ENCODE measurements at places on chromosomes 4 and X.

DNA sequence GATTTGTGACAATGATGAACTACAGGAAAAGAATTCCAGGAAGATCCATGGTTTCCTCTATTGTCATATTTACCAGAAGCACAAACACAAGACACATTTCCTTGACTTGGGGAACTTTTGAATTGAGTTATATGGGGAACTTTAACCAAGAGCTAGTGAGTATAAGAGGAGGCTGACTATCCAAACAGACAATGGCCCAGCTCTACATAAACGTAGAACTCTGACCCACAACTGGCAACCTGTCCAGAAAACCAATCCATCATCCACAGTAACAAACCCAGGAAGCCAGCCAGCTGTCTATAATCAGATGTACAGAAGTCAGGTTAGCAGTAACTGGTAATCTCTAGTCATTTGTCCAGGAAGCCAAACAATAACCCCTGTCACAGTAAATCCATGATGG lies 167.0 kb upstream of the CPEB2 start:
- H3K4me1 ChIP-seq: peaks cover 8% of the 10 kb centered on the region
- H3K36me3 ChIP-seq: no peaks in the 10 kb centered on the region
- DNase-seq: no peak

- peaks cover 24% of the 10 kb centered on the region for H3K4me1 ChIP-seq
- H3K27ac ChIP-seq: no peak overlapping the region
- no peaks in the 10 kb centered on the region for H3K27me3 ChIP-seq
- H3K36me3 ChIP-seq: no peaks in the 10 kb centered on the region
- DNase-seq: no peak
- peak overlapping the region; percentile 62 for H3K4me3 ChIP-seq
These were observed 772 bp upstream of the PABPC4L start for GRCh38 chr4:134202166-134202956.

- no peaks in the 10 kb centered on the region for H3K27me3 ChIP-seq
- no peaks in the 10 kb centered on the region for H3K36me3 ChIP-seq
- peak; percentile 96 for DNase-seq
- H3K4me3 ChIP-seq: no peak overlapping the region
These were observed 3.5 kb downstream of the PNCK start for GRCh38 chrX:153669901-153670731.

- no peak overlapping the region for H3K27ac ChIP-seq
- no peak overlapping the region for H3K4me3 ChIP-seq
- H3K36me3 ChIP-seq: no peaks in the 10 kb centered on the region
- no peak for DNase-seq
- no peaks in the 10 kb centered on the region for H3K27me3 ChIP-seq
- no peaks in the 10 kb centered on the region for H3K4me1 ChIP-seq
These were observed 1249.4 kb downstream of the ADGRL3 start for GRCh38 chr4:62449538-62449937.

GRCh38 chr4:21476757-21477156 lies 471.8 kb downstream of the KCNIP4 start:
- H3K4me1 ChIP-seq: no peaks in the 10 kb centered on the region
- no peak overlapping the region for H3K27ac ChIP-seq
- no peak overlapping the region for H3K4me3 ChIP-seq
- H3K27me3 ChIP-seq: no peaks in the 10 kb centered on the region
- DNase-seq: no peak

DNA sequence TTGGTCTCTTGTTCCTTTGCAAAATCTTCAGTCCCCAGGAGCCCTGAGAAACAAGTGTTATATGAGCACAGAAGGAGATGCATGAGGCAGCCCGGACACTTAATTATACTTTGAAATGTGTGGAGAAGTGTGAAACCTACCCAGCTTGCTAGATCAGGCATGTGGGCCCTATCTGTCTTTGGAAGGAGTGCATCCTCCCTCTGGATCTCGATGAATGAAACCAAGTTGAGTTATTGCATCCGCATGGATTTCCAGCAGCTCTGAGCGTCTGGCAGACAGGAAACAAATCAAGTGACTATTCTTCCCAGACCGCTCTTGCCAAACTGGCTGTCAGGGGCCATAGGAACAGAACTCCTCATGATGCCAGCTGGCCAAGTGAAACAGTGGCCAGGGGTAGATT lies 19.6 kb upstream of the SOWAHD start:
- no peak overlapping the region for H3K27ac ChIP-seq
- H3K4me3 ChIP-seq: no peak overlapping the region
- H3K4me1 ChIP-seq: no peaks in the 10 kb centered on the region
- no peaks in the 10 kb centered on the region for H3K36me3 ChIP-seq
- DNase-seq: no peak

- no peaks in the 10 kb centered on the region for H3K27me3 ChIP-seq
- H3K27ac ChIP-seq: no peak overlapping the region
- DNase-seq: no peak
These were observed 17.3 kb upstream of the CLNK start for GRCh38 chr4:10701702-10702460.

GRCh38 chr4:55110131-55110530 lies 15.3 kb downstream of the KDR start:
- DNase-seq: no peak
- no peaks in the 10 kb centered on the region for H3K36me3 ChIP-seq
- H3K4me1 ChIP-seq: no peaks in the 10 kb centered on the region
- H3K27me3 ChIP-seq: no peaks in the 10 kb centered on the region

DNA sequence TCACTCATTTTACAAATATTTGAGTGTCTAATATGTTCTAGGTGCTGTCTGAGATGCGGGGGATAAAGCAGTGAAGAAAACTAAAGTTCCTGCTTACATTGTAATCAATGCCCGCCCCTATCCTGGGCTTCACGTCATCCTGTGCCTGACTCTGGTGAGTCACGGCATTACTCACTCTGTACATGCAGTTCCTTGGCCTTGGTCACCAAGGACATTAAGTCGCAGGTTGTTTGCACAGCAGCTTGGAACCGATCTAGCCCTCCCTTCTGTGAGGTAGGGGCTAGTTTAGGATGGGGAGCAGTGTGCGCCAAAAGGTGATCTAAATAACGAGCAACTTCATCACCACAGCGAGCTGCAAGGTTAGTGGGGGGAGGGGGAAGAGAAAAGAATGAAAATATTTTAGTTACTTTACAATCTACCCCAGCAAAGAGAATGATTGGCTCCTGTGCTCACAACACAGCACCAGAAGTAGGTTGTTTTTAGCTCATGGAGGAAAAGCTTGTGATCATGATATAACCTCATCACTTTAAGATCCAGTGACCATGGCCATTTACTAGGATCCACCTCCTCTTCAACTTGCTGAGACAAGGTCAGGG lies 48.0 kb upstream of the HDAC8 start:
- H3K4me3 ChIP-seq: no peak overlapping the region
- no peak for DNase-seq
- no peaks in the 10 kb centered on the region for H3K27me3 ChIP-seq
- H3K36me3 ChIP-seq: no peaks in the 10 kb centered on the region
- peak overlapping the region; percentile 20 for H3K27ac ChIP-seq

DNA sequence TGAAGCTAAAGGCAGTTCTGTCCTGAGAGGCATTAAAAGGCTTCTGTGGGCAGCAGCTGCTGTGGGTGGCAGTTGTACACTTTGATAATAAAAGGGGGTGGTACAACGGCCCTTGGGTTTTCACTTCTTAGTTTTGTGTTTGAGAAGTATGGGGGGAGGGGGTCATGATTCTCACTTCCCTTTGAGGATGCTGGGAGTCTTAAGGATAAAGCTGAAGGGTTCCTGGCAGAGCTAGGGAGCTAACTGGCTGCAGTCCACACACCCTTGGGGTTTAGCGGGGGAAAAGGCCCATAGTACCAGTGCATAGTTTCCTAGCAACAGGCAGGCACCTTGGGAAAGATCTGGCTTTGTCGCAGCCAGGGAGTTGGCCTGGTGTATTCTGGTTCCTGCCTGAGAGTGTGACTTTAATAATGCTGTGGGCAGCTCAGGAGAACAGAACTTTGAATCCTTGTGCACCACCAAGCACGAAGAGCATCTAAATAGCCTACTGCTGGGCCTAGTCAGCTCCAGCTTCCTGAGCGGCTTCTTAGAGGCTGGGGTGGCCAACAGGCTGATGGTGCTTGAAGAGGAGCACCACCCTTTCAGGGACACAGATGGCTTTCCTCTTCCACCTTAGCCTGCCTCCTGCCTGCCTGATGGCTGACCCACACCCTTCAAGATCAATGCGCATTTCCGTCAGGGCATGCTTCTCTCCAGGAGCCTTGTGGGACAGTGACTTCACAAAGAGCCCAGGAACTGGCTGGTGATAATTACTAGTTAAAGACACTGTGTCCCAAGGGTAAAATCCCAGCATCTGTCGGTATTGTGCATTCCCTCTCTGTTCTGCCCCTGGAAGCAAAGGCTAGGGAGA lies 12.5 kb downstream of the ZBTB33 start:
- no peaks in the 10 kb centered on the region for H3K4me1 ChIP-seq
- DNase-seq: no peak
- no peaks in the 10 kb centered on the region for H3K27me3 ChIP-seq
- H3K36me3 ChIP-seq: no peaks in the 10 kb centered on the region
- H3K27ac ChIP-seq: no peak overlapping the region
- H3K4me3 ChIP-seq: no peak overlapping the region

DNA sequence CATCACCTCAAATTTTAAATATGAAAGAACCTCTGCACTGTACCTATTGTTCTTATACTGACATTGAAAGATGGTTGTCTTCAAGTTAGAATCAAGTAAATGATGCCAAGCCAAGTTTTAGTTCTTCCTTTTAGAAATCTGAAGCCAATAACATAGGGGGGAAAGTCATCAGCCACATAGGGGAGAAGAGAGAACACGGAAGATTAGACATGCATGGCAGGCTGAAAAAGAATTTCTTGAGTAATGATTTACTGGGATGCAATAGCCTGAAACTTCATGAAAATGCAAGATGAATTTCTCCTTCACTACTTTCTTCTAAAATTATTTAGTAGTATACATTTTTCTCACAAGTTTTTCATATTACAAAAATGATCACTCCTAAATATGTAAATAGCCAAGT lies 13.6 kb upstream of the EPGN start:
- no peak overlapping the region for H3K27ac ChIP-seq
- H3K4me3 ChIP-seq: no peak overlapping the region
- no peak for DNase-seq

GRCh38 chrX:110006821-110007375 lies 4.0 kb downstream of the TMEM164 start:
- H3K36me3 ChIP-seq: no peaks in the 10 kb centered on the region
- H3K4me1 ChIP-seq: peaks cover 8% of the 10 kb centered on the region
- H3K4me3 ChIP-seq: no peak overlapping the region
- no peaks in the 10 kb centered on the region for H3K27me3 ChIP-seq
- H3K27ac ChIP-seq: no peak overlapping the region
- DNase-seq: no peak

DNA sequence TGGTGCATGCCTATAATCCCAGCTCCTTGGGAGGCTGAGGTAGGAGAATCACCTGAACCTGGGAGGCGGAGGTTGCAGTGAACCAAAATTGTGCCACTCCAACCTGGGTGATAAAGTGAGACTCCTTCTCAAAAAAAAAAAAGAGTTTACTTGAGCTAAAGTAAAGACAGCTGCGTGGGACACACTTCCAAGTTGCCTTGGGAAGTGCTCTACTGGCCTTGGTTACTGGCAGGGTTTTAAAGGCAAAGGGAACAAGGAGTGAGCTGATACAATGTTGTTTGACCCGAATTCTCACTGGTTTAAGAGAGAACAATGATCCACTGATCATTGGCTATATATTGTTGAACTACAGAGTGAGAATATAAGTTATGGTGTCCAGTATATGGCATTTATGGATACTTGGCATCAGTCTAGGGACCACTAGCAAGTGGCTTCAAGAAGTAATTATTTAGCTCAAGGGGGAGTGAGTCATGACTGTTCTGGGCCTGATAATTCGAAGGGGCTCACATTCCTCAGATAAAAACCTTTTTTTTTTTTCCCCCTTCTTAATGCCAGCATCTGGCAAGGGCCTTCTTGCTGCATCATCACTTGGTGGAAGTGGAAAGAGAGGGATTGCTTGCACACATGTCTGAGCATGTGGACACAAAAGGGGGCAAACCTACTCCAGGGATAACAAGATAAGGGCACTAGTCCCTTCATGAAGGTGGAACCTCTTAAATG lies 32.3 kb downstream of the GRK4 start:
- no peak overlapping the region for H3K27ac ChIP-seq
- H3K4me1 ChIP-seq: no peaks in the 10 kb centered on the region
- DNase-seq: no peak
- H3K4me3 ChIP-seq: no peak overlapping the region
- H3K36me3 ChIP-seq: no peaks in the 10 kb centered on the region

- no peaks in the 10 kb centered on the region for H3K27me3 ChIP-seq
- H3K36me3 ChIP-seq: no peaks in the 10 kb centered on the region
- no peak overlapping the region for H3K27ac ChIP-seq
- H3K4me1 ChIP-seq: no peaks in the 10 kb centered on the region
These were observed 140.9 kb downstream of the PAPSS1 start for GRCh38 chr4:107579099-107579498.

- no peaks in the 10 kb centered on the region for H3K27me3 ChIP-seq
- DNase-seq: no peak
- peak overlapping the region; percentile 63 for H3K27ac ChIP-seq
These were observed 7.1 kb downstream of the RASL11B start for GRCh38 chr4:52869196-52869595.

DNA sequence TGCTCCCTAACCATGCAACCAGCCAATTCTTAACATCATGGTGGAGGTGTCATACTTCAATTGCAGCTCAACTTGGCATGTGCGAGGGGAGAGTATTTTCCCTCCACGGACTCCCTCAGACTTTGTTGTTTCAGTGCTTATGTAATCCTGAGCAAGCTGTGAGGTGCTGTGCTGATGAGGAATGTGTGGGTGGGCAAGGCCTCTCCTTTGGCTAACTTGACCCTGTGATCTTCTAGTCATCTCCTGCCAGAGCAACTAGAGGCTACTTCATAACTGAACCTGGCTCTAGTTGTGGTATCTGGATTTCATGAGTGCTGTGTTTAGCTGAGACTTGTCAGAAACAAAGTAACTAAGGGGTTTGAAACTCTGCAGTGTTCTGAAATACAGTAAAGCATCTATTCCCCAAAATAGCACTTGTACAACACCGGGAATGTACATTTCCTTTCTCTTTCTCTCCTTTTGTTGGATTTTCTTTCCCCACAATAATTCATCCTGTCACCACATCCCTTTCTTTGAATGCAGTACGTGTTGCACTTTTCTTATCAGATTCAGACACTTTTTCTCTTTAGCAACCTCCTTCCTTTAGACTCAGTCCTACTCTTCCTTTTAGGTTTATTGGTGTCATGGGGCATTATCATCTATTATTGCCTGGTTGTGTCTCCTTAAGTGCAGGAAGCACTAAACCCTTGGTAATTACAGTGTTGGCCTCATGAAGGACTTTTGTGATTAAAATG lies 415.2 kb upstream of the NR3C2 start:
- H3K27me3 ChIP-seq: no peaks in the 10 kb centered on the region
- H3K4me3 ChIP-seq: no peak overlapping the region
- H3K4me1 ChIP-seq: no peaks in the 10 kb centered on the region
- no peak overlapping the region for H3K27ac ChIP-seq
- DNase-seq: no peak
- no peaks in the 10 kb centered on the region for H3K36me3 ChIP-seq

GRCh38 chrX:17154001-17154400 lies 207.5 kb downstream of the REPS2 start:
- no peak overlapping the region for H3K27ac ChIP-seq
- H3K27me3 ChIP-seq: no peaks in the 10 kb centered on the region
- H3K36me3 ChIP-seq: no peaks in the 10 kb centered on the region

GRCh38 chrX:127873637-127874036 lies 178.6 kb downstream of the ACTRT1 start:
- no peak overlapping the region for H3K4me3 ChIP-seq
- H3K4me1 ChIP-seq: no peaks in the 10 kb centered on the region
- no peaks in the 10 kb centered on the region for H3K36me3 ChIP-seq
- H3K27ac ChIP-seq: no peak overlapping the region
- no peaks in the 10 kb centered on the region for H3K27me3 ChIP-seq
- no peak for DNase-seq

- H3K27me3 ChIP-seq: peaks cover 10% of the 10 kb centered on the region
- peaks cover 60% of the 10 kb centered on the region for H3K4me1 ChIP-seq
- DNase-seq: no peak
- no peak overlapping the region for H3K27ac ChIP-seq
- H3K36me3 ChIP-seq: no peaks in the 10 kb centered on the region
These were observed 908 bp downstream of the PCDH10 start for GRCh38 chr4:133149932-133150471.
